ENCODE measurements at places on chromosomes 1 and 21.

GRCh38 chr1:182974506-182975191 is 21.7 kb upstream of the SHCBP1L start:
- DNase-seq = no peak

GRCh38 chr1:151756291-151756690 is 7.0 kb downstream of the MRPL9 start:
- no peak for DNase-seq

GRCh38 chr1:17662296-17662695 is 92.8 kb upstream of the ACTL8 start:
- DNase-seq = no peak

DNA sequence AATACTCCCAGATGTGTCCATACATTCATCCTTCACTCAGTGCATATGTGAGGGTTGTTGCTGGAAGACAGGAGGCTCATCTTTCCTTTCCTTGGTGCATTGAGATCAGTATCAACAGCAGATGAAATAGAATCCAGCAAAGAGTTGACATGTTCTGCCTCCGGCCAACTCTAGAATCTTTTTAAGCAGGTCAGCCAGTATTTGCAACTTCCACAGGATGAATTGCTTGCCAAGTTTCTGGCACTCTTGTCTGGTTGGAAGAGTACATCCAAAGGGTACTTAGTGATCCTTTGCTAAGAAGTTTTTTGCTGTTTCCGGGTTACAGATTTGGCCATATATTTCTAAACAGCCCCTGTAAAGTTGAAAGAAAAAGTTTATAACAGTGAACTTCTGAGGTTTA is 21.1 kb downstream of the SYNC start:
- no peak for DNase-seq

GRCh38 chr1:78224861-78225552 is 179.2 kb downstream of the GIPC2 start:
- DNase-seq = no peak

GRCh38 chr1:3607703-3608065 is 3.6 kb downstream of the MEGF6 start:
- DNase-seq = no peak

DNA sequence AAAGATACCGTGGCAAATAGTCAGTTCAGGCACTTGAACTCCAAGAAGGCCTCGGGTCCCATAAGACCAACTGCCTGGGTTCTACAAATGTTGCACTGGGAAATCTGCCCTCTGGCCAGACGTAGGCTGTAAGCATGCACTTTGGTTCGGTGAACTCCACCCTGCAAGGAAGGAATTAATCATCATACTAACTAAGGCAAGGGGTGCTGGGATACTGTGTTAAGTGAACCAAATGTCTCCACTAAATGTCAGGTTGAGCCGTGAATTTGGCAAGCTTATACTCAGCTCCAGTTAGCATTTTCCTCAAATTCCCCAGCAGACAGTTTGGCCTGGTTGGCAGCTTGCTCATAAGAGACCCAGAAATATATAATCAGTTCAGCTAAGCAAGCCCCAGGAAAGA is 385.9 kb downstream of the GPATCH2 start:
- DNase-seq = no peak

DNA sequence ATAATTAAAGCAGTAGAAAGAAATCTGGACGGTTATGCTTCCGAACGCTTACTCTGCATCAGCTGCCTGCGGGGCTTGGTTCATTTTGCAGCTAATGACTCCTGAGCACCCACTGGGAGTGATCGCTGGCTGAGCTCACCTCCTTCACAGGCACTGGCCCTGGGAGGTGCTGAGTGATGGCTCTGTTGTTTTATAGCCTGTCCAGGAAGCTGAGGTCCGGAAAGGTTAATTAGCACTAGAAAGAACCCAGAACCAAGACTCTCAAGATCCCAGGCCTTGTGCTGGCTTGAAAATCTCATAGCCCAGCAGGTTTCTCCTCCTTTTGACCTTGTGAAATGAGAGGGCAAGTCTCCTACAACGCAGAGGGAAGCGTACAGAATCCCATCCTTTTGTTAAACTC is 226.2 kb downstream of the AJAP1 start:
- DNase-seq = no peak

DNA sequence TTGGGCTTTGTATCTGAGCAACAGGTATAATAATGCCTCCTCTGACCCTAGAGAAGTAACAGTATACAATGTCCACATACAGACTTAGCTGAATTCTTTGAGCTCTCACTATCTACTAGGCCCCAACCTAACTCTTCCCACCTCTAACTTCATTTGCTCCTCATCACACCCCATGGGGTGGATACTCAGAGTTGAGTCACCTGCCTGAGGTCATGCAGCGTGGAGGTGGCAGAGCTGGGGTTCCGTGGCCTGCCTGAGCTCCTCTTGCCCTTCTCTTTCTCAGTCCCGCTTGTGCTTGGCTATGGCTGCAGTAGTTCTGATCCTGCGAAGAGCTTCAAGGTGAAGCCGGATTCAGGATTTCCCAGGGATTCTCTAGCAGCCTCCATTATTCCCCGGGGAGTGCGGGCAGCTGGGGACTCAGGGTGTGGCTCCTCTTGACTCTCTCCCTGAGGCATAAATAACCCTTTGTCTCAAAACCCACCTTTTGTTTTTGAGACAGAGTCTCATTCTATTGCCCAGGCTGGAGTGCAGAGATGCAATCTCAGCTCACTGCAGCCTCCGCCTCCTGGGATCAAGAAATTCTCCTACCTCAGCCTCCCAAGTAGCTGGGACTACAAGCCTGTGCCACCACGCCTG is 29.9 kb upstream of the ACTL8 start:
- DNase-seq = no peak

DNA sequence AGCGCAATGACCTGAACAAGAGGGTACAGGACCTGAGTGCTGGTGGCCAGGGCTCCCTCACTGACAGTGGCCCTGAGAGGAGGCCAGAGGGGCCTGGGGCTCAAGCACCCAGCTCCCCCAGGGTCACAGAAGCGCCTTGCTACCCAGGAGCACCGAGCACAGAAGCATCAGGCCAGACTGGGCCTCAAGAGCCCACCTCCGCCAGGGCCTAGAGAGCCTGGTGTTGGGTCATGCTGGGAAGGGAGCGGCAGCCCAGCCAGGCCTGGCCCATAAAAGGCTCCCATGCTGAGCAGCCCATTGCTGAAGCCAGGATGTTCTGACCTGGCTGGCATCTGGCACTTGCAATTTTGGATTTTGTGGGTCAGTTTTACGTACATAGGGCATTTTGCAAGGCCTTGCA is 5.4 kb upstream of the CCDC28B start:
- no peak for DNase-seq

DNA sequence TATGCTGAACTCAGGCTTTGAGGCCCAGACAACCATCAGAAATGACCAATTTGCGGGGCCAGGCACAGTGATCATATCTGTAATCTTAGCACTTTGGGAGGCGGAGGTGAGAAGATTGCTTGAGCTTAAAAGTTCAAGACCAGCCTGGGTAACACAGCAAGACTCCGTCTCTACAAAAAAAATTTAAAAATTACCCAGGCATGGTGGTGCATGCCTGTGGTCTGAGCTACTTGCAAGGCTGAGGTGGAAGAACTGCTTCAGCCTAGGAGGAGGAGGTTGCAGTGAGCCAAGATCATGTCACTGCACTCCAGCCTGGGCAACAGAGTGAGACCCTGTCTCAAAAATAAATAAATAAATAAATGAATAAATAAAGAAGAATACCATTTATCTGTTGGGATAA is 156.5 kb downstream of the EIF4G3 start:
- DNase-seq = no peak

DNA sequence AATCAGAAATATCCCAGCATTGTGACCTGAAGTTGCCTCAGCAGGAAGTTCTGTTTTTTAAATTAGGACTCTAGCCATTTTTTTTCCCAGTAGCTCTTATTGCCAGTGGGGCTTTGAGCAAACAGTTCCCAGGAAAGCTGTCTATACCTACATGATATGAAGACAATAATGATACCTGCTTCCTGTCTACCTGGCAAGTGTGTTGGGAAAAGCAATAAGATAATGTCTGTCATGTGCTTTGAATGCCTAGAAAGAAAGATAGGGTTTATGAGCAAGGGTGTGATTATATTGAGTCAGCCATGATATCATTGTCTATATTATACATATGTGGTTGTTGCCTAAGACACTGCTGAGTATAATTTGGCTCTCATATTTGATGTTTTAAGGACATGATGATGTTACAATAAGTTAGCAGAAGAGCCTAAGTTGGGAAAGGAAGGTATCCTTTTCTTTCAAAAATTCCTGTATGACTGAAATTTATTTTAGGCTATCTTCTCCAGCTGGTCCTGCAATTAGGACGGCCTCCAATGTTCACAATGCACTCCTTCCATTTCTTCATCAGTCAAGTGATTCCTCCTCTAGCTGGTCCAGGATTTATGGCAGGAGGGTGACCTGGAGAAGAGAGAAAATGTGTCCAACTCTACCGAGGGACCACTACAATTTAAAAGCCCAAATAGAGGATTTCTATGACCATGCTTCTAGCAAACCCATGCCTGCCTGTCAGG is 99.6 kb upstream of the CDC42BPA start:
- no peak for DNase-seq

DNA sequence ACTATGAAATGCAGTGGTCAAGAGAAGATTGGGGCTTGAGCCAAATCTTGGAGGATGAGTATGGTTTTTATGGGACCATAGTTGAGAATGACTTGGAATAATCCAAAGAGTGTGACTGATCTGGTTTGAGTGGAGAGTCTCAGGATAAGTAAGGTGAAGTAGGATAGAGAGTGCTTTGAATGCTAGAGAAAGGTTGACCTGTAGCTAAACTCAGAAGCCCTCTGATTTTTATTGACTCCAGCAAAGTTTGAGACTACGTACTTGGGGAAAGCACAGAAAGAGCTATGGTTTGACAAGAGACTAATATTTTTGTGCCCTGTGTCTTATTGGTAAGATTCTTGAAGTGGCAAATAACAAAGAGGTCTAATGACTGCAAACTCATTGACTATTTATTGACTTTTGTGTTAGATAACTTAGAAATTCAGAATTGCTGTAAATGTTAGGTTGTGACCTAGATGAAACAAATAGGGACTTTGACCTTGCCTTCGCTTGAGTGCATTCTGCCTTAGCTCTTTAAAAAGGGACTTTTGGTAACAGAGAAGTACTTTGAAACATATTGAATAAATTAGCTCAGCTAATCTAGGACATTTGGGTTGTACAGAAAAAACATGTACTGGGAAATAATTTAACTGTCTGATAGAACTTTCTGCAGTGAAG is 35.1 kb downstream of the UAP1 start:
- no peak for DNase-seq

- no peak for DNase-seq
Measured at GRCh38 chr1:188228623-188229022, 1399.9 kb downstream of the PLA2G4A start.

- DNase-seq = no peak
Measured at GRCh38 chr21:45154511-45155508, 80.4 kb downstream of the ADARB1 start.

DNA sequence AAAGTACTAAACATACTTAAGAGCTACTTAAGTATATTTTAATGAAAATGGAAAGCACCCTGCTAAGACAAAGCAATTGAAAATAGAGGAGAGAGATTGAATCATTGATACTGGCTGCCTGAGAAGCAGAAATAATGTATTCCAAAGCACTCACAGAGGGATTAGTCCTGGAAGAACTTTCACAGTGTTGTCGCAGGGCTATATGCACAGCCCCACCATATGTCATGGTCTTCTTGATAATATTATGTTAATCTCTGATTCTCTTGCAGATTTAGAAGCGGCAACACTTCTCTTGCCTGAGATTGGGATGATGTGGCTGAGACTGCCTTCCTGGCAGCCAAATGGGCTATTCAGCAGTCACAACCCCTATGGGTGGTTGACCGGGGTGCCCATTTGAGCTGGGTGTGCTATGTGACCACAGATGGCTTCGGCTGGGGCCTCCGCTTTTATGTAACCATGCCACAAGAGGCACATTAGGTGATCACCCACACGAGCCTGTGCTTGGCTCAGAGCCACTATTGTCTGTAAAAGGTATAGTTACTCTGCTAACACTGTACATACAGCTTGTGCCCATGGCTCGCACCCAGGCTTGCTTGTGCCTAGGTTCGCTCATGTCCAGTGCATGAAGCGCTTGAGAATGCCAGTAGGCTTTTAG is 152.2 kb upstream of the SGIP1 start:
- no peak for DNase-seq

All from fibroblast of skin of left biceps (primary cell).